Activated naive CD8-positive, alpha-beta T cell treated with anti-CD3 and anti-CD28 coated beads, Interleukin-2, amount 50 U/mL, for 16 hours (primary cell): ENCODE measurements at places on chromosomes 3 and 15.

- DNase-seq, result no peak
Measured at GRCh38 chr3:9739181-9739580, 7.6 kb downstream of the BRPF1 start.

- DNase-seq, result no peak
Measured at GRCh38 chr3:125186261-125186787, 26.2 kb downstream of the SLC12A8 start.

GRCh38 chr3:113287803-113288648 lies 76.7 kb downstream of the BOC start:
- peak; percentile 20 for DNase-seq

DNA sequence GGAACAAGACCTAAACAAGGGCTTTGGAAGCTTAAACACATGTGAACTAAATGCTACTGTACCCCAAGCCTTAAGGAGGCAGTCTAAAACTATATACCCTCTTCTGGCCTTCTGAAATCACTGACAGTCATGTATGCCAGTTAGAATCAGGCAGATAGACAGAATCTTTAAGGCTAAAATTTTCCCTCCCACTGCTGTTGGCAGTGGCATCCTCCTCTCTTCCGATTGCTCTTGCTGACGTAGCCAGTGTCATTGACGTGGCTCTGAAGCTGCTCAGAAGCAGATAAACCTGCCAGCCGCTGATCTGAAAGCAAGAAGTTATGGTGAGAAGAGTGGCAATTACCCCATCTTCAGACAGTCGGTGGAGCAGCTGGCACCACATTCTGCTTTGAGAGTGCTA lies 3.3 kb downstream of the RYR3 start:
- no peak for DNase-seq

- DNase-seq, result no peak
Measured at GRCh38 chr15:94924057-94924456, 692.7 kb downstream of the MCTP2 start.

GRCh38 chr3:107032111-107032510 lies 345.1 kb upstream of the CCDC54 start:
- DNase-seq, result no peak

DNA sequence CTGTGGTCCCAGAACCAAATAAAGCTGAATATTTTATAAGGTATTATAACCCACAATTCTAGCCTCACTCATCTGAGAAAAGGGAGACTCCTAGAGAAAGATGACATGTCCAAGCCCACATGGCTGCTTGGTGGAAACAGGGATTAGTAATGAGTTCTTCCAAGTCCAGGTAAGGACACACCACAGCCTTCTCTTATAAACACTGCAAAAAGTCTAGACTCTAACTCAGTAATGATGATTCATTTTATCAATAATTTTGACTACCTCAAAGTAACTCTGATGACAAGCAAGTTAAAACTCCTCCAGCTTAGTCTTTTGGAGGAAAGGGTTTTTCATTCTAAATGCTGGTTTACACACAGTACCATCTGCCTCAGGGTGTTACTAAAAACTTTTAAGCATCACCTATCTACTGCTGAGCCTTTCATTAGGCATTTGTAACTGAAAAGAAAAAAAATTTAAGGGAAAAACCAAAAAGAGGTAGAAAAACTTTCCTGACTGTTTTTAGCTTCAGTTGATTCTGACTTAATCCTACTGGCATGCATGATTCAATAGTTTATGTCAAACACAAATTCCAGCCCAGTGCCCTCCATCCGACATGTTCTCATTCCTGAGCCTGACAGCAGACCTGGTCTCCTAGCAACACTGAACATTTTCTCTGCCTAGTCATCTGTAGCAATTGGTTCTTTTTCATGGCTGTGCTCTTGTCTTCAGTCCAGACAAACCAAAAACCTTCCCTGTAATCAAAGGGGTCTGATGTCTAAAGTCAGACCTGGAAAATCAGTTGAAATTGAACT lies 43.9 kb downstream of the P3H2 start:
- no peak for DNase-seq

DNA sequence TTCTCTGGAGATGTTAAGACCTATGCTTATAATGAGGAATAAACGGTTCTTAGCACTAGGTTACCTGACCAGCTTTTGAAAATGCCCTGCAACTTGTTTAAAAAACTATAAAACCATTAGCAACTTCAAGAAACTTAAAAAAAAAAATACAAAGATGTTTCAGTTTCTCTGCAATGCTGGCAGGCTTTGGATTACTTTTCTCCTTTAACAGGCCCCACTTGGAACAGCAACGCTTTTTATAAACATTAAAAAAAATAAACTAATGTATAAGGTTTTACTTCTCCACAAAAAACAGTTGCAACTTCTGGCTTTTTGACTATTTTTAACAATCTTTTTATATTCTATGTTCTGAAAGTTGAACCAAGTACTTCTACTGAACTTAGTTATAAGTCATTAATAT lies 1006.7 kb downstream of the ROBO1 start:
- DNase-seq, result no peak

GRCh38 chr3:71591101-71591500 lies 7.6 kb upstream of the FOXP1 start:
- DNase-seq, result no peak

- DNase-seq, result no peak
Measured at GRCh38 chr3:169879013-169879557, 9.3 kb upstream of the LRRC31 start.

DNA sequence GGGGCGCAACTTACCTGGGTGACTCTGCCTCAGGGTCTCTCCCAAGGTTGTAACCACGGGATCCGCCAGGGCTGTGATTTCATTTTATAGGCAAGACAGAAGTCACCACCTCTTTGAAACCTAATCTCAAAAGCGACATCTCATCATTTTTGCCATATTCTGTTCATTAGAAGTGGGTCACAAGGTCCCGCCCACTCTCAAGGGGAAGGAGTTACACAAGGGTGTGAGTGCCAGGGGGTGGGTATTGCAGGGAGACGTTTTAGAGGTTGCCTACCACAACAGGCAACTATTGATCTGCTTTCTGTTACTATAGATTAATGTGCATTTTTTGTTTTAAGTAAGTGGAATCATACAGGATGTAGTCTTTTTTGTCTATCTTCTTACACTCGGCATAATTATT lies 56.6 kb upstream of the ADPGK start:
- no peak for DNase-seq

GRCh38 chr15:87986776-87987175 lies 269.8 kb downstream of the NTRK3 start:
- DNase-seq, result no peak

GRCh38 chr3:136994772-136995516 lies 37.2 kb downstream of the IL20RB start:
- no peak for DNase-seq

GRCh38 chr3:72009851-72010443 lies 225.0 kb upstream of the PROK2 start:
- DNase-seq, result no peak

- no peak for DNase-seq
Measured at GRCh38 chr15:35166730-35167359, 81.8 kb upstream of the NANOGP8 start.

GRCh38 chr3:64093825-64094712 lies 70.8 kb upstream of the PSMD6 start:
- no peak for DNase-seq

DNA sequence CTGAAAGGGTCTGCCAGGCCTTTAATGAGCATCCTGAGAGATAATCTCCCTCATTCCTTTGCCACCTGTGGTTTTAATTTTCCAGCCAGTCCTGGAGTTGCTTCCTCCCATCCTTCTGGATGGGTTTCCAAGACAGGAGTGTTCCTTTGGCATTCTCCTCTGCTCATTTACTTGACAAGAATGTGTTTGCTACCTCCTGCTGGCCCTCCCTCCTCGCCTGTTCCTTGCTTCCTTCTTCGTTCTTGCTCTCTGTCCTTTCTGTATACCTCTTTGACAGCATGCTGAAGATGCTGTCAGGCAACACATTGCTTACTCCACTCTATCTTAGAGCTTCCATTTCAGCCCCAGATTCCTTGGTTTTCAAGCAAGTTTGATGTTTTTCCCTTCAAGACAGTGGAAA lies 46.0 kb downstream of the ERC2 start:
- no peak for DNase-seq

DNA sequence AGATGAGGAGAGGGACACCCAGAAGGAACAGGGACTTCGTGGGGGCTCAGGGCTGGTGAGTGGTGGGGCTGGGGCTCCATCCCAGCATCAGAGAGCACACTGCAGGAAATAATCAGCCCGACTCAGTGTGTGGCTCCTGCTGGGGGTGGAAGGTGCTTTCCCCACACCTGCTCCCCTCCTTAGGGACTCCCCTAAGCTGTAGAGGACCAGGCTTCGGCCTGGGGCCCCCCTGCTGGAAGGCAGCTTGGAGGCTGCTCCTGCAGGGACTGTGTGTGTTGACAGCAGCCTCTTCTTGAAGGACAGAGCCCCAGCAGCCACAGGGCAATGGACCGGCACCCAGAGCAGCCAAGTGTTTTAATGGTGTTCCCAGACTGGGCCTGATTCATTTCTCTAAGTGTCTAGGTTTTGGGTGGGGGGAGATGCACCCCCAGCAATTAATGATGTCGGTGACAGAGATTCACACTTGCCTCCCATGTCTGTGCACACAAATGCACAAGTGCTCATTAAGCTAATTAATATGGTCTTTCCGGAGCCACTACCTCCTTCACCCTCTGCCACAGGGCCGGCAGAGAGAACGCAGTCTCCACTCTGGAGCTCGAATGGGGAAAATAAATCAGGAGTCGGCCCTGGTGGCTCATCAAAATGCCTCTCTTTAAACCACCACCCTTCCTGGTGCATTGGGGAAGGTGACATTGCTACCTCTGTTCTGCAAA lies 16.9 kb upstream of the FGD5 start:
- no peak for DNase-seq

- DNase-seq, result no peak
Measured at GRCh38 chr15:57589281-57589680, 2.4 kb upstream of the MYZAP start.

DNA sequence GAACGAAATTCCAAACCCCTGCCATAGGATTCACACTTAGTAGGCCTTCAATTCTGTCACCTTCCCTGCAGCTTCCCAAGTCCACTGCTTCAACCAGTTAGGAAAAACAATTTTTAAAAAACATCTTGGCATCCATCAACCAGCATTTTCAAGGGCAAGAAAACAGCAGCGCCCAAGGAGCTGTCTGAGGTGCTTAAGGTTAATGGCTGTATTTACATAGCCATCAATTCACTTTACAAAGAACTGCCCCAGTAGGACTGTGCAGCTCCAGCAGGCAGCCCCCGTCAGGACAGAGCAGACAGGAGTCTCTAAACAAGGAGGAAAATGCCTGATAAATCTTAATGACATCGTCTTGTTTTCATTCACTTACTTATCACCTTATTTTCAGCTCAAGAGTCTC lies 13.3 kb downstream of the TAFA4 start:
- no peak for DNase-seq

GRCh38 chr15:40092256-40092978 lies 16.3 kb downstream of the BMF start:
- no peak for DNase-seq

DNA sequence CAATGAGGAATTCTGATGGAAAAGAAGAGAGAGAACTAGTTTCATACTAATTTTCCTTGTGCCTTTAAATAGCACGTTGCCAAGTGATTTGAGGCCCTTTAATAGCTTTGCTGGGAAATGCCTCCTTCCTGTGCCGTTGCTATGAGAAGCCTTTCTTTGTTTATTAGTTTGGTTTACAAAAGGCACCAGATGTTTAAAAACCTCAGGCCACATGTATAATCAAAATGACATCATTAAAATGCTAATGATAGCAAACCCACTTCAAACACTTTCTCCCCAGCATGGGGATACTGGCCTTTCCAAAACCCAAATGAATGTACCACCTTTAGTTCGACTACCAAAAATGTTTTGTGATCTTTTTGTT lies 50.0 kb upstream of the TBC1D23 start:
- DNase-seq, result no peak

- DNase-seq, result no peak
Measured at GRCh38 chr3:133901847-133902246, 6.2 kb upstream of the RAB6B start.

DNA sequence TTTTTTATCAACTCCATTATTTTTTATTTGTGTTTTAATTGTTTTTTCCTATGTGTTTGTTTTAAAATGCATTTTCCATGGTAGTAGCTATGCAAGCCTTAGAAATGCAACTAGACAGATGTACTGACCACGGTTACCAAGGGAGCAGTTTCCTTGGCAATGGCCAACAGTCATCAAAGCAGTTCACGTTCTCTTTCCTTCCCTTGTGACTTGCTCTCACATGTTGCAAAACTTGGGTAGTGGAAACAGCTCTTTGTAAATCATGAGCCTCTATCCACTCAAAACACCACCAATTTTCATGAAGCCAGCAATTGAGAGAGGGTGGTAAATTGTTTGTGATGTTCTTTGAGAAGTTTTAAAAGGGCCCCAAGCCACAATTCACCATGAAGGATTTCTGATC lies 499.4 kb upstream of the MDFIC2 start:
- no peak for DNase-seq

DNA sequence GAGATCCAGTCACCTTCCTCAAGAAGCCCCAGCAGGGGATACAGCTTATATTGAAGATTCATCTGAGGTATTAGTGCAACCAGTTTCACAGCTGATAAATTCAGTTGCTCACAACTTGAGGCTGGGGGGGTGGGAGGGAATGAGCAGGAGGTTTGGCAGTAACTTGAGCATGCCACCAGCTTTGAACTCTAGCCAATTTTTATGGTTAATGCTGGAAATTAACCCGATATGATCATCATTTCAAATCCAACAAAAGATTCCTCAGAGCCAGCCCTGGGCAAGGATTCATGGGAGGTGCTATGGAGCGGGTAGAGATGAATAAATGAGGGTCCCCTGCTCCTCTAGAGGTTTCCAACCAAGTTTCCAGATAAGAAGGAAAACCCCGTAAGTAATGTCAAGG lies 73.1 kb upstream of the HES1 start:
- DNase-seq, result no peak

GRCh38 chr3:36911990-36912804 lies 32.7 kb downstream of the TRANK1 start:
- no peak for DNase-seq

GRCh38 chr15:66369773-66370651 lies 13.5 kb upstream of the TIPIN start:
- no peak for DNase-seq
